ENCODE measurements at places on chromosomes 2 and 18. TPM values are rescaled to one million over a fixed set of nuclear protein-coding genes. Genes with fewer than 3 reads are reported as not detected.

- no peak for ATAC-seq
Measured at GRCh38 chr18:52869942-52870907, 530.2 kb downstream of the DCC start.

OTOS gene
- not detected for total RNA-seq

DNA sequence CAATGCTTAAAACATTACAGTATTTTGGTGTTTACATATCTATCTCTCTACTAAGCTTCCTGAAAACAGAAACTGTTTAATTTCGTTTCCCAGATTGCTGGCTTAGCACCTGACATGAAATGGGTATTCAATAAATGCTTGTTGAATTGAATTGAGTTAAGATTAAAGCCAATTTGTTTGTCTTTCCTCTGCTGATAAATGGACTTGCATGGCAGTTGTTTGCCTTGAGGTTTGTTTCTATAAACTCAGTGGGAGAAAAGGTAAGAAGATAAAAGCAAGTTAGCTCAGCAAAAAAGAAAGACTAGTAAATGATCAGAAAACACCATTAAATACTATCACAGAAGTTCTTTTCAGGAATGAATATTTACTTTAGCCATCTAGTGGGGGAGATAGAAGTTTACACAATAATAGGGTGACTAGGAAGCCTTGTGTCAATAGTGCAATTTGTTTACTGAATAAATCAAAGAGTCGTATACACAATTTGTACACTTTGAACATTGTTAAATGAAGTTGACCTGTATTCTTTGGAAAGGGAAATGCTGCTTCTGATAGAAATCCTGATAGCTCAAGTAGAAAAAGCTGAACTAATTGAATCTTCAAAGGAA is 754.5 kb upstream of the FAM98A start:
- no peak for ATAC-seq

DNA sequence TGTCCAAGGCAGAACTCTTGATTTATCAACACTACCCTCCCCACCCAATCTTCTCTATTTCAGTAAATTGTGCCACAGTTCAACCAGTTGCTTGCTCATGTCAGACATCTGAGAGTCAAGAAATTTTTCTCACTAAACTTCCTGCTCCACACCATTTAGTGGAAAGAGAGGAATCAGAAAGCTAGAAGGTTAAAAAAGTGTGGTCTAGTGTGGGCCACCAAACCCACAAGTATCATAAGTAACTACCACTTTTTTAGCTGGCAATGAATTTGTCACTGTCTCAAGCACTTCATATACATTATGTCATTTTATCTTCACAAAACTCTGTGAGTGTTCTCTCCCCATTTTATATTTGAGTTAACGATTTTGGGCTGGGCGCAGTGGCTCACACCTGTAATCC is 16.6 kb upstream of the MSTN start:
- ATAC-seq = no peak

CNTNAP5 gene
- 3.2 TPM for total RNA-seq

DNA sequence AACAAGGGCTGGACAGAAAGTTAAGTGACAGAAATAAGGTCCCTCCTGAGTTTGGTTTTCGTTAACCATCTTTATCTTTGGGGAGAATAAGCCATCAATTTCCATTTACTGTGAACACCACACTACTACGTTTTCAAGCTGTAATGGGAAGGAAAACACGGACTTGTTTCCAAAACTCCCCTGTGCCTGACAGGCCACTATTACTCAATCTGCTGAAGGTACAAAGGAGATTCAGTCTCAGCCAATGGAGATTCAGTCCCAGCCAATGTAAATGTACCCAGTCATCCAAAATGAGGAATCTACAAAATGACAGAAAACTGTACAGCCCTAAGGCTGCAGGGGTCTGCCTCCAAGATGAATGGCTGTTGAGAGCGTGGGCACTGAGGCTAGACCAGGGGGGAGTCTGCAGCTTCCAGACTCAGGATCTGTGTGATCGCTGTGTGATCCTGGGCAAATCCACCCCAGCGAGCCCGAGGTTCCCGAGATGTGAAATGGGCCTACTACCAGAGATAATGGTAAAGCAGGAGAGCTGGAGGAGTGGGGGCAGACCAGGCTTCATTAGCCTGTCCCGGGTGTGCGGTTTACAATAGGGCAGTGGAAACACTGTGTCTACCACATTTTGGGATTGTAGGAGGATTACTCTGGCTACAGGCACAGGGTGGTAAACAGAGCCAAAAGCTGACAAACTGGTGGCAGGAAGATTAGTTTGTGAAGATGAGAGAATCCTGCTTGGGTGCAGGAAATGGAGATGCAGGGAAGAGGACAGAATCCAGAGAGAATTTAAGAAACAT is 284.8 kb downstream of the STK39 start:
- ATAC-seq = no peak

L3MBTL4 gene
- 0.46 TPM for total RNA-seq

CCDC102B gene
- total RNA-seq = 5.1 TPM

GRCh38 chr2:102076512-102076911 is 66.0 kb upstream of the IL1R1 start:
- no peak for ATAC-seq

- no peak for ATAC-seq
Measured at GRCh38 chr2:98348066-98348561, 1.9 kb downstream of the CNGA3 start.

GRCh38 chr2:75559680-75560021 is 1.1 kb downstream of the EVA1A start:
- no peak for ATAC-seq

All from gastroesophageal sphincter (tissue), 4 donors.